Renal cortical epithelial cell (primary cell): ENCODE measurements at places on chromosomes 7 and 10. TPM values are rescaled to one million over a fixed set of nuclear protein-coding genes. Genes with fewer than 3 reads are reported as not detected.

Gene ANAPC16
- total RNA-seq, result 79.7 and 86.9 TPM in 2 replicates

Gene ITGB1
- total RNA-seq, result 1,646 and 3,148 TPM in 2 replicates

GRCh38 chr10:13450069-13450468, 78.7 kb downstream of the BEND7 start:
- peak; percentile 76 for DNase-seq

DNA sequence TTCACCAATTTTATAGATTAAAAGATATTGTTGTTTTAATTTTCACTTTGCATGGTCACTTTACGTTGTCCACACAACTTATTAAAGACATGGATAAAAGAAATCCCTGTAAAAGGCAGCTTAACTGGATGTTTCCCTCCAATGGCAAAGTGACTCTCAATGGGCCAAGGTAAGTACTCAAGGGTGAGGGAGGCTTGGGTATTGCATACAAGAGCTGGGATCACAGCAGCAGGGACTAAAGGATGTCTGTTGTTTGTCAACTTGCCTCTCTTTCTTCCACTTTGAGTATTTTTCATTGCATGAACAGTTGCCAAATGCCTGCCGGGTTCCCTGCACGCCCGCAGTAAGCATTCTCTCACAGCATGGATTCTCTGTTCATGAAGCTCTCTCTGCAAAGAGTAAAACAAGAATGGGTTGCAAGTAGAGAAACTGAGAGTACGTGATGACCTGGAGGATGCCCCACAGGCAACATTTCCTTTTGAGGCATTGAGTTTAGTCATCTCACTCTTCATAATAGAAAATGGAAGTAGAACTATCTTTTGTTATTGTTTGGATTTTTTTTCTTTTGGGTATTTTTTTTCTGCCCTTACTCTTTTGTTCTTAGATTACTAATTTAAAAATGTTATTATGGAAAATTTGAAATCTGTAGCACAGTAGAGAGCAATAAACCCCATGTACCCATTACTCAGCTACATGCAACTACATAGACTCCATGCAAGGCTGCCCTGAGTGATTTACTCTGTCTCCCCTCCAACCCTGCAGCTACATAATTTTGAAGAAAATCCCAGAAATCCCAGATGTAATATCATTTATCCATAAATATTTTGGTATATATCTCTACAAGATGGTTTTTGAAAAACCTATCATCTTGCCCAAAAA, 26.3 kb downstream of the GPR141 start:
- DNase-seq, result no peak

DNA sequence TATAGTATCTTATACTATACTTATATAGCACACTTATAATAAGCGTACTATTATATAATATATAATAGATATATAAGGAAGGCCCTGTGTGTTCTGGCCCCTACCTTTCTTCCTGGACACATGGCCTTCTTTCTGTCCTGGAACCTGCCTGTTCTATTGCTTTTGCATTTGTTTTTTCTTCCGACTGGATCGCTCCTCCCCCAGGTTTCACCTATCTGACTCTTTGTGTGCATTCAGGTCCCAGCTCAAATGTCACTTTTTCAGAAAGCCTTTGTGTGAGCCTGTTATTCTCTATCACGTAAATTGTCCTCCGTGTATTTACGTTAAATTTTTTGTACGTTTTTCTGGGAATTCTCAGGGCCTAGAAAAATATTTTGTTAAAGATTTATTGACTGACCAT, 2.9 kb upstream of the TRIM8 start:
- DNase-seq, result no peak

GRCh38 chr7:130293521-130293920, 560 bp downstream of the CPA4 start:
- peak; percentile 66 for DNase-seq

DNA sequence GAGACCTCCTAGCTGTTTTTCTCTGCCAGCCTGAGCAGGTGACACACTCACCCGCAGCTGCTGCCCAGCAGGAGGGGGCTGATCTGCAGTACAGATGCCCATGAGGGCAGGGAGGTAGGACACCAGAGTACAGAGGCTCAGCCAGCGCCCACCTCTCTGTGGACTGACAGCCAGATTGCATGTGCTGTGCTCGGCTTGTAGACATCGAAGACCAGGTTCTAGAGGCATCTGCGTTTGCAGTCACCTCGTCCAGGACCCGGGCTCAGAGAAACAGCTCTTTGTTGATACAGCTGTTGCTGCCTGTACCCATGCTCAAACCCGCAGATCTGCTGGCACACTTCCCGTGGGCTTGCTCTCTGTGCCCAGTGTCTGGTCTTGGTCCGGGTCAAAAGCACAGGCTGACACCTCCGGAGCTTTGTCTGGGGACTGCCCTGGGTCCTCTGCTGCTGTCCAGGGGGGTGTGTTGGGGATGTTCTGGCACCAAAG, 224.7 kb downstream of the GLRX3 start:
- no peak for DNase-seq

DNA sequence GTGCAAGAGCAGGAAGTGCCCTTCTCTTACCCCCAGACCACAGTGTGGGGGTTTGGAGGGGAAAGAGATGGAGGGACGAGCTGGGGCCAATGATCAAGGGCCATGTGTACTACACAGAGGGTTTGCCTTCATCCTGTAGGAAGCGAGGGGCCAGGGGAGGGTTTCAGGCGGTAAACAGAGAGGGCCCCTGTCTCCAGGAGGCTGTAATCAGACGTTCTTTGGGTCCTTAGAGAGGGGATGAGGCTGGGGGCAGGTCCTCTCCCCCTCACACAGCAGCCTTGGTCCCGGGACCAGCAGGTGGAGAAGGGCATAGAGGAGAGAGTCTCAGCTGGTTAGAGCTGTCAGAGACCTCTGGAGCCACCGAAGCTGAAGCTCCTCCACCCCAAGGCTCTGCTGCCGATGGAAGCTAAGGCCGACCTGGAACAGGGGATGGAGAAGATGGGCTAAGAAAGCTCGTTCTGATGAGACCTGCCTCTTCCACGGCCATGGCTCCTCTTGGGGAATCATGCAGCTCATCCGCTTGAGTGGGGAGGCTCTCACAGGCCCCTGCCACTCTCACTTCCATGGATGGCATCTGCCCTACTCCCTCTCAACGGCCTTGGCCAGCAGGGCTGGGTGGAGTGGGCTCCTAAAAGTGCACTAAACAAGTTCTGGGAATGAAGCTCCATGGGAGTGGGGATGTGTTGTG, 3.5 kb downstream of the LOXL4 start:
- DNase-seq, result no peak

- no peak for DNase-seq
Measured at GRCh38 chr10:117367718-117368117, 7.5 kb downstream of the PDZD8 start.

- DNase-seq, result no peak
Measured at GRCh38 chr10:86798025-86798424, 41.6 kb downstream of the BMPR1A start.

DNA sequence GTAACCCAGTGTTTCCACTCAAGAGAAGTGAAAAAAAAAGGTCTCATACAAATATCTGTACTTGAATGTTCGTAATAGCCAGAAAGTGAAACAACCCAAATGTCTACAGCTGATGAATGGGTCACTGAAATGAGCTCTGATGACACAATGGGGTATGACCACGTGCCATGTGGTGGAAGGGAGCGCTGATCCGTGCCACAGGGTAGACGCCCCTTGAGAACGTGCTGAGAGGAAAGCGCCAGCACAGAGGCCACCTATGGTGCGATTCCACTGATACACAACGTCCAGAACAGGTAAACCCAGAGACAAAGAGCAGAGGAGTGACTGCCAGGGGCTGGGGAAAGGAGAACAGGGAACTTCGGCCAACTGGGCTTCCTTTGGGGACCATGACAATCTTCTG, 50.3 kb downstream of the MAD1L1 start:
- no peak for DNase-seq

DNA sequence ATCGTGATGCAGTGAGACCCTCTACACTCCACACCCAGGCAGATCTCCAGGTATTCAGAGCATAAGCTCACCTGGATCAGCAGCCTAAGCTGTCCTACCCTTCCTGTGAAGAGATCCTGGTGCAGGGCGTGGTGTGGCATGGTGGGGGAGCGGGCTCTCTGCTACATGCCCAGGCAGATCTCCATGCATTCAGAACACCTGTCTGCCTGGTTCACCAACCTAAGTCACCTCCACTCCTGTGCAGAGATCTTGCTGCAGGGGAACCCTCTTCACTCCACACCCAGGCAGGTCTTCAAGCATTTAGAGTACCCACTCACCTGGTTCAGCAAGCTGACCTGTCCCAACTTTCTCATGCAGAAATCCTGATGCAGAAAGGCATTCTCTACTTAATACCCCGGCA, 394.4 kb upstream of the SEMA3A start:
- DNase-seq, result no peak

DNA sequence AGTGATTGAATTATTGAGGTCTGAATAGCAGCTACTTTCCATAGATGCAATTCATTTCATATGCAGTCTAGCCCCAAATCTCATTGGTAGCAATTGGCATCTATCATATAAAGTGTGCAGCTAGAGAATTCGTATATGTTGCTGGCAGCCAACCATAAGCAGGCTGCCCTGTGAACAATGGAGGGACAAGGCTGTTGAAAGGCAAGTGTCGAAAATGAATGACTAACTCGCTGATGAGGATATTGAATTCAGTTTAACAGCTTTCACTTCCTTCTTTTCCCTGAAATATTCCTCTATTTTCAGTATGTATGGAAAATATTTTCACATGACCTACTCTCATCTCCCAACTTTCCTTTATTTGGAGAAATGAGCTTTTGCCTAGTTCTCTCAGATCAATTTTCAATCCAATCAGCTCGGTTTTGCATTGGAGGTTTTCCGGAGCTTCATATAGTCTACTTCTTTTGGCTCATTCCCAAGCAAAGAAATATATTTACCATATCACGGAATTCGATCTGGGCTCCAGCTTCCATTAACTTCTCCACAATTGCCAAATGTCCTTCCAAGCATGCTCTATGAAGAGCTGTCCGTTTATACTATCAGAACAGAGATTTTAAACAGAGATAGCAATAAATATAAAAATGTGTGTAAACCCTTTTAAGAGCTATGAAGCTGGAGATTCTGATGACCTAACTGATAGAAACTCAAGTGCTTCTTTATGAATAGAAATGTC, 3.5 kb downstream of the ANKRD1 start:
- no peak for DNase-seq

DNA sequence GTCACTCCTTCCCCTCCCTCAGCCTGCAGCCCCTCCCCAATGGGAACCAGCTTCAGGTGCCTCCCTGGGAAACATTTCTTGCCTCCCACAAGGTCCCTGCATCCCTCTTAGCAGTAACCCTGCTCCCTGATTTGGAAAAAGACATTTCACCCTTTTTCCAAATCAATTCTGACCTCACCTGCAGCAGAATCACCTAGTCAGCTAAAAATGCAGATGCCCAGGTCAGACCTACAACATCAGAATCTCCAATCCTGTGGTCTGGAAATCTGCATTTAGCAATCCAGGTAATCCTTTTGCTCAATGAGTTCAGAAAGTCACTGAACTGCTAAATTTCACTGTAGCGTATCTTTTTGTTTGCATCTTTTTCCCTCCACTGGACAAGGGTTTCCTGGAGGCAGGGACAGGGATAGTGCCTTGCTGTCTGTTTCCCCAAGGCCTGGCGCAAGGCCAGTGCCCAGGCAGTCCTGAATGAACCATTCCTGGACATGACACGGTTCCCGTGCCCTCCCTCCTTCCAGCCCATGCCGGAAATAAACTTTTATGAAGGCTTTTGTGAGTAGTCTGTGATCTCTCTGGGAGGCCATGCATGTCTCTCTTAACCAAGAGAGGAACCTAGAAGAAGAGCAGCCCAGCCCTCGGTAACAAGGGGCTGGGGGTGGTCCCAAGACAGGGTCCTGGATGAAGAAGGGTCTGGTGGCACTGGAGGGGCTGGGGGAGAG, 44.0 kb downstream of the COL13A1 start:
- DNase-seq, result peak; percentile 90
